ENCODE measurements at places on chromosomes 7 and 10.
A peak's percentile ranks its signal among the peaks of the same experiment; 100 is the strongest.

- DNase-seq: no peak
Observed at GRCh38 chr10:91741356-91741755, 56.9 kb upstream of the TNKS2 start.

- no peak for DNase-seq
Observed at GRCh38 chr7:64884085-64884912, 18.8 kb upstream of the ZNF273 start.

- DNase-seq: no peak
Observed at GRCh38 chr10:102642736-102643335, 1.4 kb upstream of the TRIM8 start.

DNA sequence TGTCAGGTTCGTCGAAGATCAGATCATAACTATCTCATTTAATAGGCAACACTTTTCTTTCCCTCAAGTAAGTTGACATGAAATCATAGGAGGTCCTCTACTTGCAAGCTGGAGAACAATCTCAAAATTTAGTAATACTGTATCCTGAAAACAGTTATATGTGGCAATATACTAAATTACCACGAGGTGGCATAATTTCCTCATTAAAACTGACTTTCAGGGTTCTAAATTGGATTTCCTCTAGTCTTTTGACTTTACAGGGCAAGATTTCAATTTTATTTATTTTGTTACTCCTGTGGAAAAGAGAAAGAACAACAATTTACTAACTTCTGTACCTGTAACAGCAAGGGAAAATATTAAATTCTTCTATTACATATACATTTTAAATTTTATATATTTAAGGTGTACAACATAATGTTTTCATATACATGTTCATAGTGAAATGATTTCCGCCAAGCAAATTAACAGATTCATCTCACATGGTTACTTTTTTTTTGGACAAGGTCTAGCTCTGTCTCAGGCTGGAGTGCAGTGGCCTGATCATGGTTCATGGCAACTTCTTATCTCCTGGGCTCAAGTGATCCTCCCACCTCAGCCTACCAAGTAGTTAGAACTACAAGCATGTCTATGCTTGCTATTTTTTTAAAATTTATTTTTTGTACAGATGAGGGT is 53.4 kb upstream of the CYP2C18 start:
- peak; percentile 39 for DNase-seq

- DNase-seq: no peak
Observed at GRCh38 chr7:131104596-131105293, 222.9 kb upstream of the MKLN1 start.

Data from GM10248 (cell line).